Activated naive CD4-positive, alpha-beta T cell treated with anti-CD3 and anti-CD28 coated beads, Interleukin-2, amount 50 U/mL, for 16 hours (primary cell): ENCODE measurements at places on chromosomes 16 and 17.
A peak's percentile ranks its signal among the peaks of the same experiment; 100 is the strongest.

DNA sequence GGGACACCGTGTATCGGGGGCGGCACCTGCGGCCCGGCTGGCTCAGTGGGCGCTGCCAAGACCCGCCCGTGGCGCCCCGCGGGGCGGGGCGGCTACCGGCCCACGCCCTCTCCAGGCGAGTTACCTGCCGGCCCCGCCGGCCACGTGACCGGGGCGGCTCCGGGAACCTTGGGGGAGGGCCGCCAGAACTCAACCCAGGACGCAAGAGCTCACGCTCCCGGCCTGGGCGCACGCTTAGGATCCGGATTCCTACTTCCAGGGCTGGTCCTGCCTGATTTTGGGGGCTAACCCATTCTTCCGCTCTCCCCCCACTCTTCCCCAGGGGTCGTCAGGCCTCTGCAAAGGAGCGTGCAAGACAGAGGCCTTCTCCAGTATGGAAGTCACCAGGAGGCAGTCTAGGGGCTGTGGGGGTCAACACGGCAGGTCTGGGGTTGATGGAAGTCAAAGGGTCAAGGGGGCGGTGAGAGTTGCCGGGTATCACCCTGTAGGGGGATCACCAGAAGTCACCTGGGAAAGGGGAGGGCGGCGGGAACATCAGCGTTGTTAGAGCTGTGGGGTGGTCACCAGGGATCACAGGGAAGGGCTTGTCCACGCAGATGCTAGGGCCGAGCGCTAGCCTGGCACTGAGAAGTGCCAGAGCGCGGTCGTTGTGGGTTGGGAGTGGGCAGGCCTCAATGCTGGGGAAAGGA, 354 bp upstream of the ESRP2 start:
- peak; percentile 44 for DNase-seq

DNA sequence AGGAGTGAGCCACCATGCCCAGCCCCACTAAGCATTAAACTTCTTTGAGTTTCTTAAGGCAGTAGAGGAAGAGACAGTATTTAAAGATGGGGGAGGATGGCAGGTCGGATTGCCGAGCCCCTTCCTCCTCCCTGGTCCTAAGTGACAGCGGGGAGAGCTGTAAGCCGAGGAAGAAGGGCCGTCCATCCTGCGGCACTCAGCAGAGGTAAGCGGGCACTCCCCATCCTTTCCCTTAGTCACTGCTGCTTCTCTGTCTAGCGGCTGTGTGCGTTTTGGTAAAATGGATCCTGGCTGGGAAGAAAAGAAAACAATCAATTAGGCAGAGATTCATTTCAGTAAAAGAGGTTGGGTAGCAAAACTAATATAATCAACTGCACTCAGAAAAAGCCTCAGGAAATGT, 13.9 kb downstream of the DNAAF1 start:
- DNase-seq, result no peak

DNA sequence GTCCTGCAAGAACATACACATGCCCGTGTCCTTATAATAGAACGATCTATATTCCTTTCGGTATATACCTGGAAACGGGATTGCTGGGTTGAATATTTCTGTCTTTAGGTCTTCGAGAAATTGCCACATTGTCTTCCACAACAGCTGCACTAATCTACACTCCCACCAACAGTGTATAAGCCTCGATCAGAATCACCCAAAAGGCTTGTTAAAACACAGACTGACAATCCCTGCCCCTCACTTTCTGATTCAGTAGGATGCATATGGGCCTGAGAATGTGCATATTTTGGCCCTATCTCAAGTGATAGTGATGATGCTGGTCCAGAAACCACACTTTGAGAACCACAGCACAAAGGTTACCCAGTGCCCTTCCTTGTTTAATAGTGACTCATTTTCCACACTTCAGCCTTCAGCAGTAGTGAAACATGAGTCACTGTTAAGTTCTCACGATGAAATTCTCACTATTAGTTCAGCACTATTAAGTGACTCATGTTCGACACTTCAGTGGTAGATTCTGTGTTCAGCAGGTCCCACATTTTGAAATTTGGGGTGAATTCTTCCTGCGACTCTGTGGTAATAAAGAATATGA, 215.6 kb downstream of the GRIN2A start:
- no peak for DNase-seq

- no peak for DNase-seq
These were observed 26.3 kb upstream of the MGAT5B start for GRCh38 chr17:76841776-76842405.

GRCh38 chr16:27805828-27806351, 255.9 kb downstream of the KATNIP start:
- DNase-seq, result no peak

DNA sequence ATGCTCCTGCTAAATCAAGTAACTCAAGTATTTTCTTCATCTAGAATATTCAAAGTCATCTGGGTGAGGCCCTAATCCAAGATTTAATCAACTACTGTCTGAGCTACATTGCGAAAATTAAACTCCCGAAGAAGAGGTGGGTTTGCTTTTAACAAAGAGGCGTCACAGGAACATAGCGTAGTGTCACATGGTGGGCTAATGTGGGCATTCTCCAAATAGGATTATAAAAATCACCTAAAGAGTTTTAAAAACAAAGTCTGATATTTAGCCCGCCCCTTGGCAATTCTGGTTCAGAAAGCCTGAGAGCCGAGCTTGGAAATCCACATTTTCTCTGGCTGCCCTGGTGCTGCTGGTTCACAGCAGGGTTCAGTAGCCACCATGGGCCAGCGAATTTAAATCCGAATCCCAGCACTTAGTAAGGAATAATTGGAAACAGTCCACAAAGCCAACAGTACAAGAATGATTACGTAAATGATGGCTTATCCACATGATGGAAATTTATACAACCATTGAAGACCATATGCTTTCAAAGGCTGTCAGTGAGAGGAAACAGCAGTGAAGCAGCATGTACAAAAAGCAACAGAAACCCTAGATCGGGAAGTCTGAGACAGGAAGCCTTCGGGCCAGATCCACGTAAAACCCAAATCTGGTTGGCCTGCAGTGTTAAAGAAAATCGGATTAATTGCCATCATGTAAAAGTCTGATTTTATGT, 8.8 kb downstream of the PMM2 start:
- no peak for DNase-seq
